ENCODE measurements at places on chromosomes 11 and 22.
A peak's percentile ranks its signal among the peaks of the same experiment; 100 is the strongest.

- no peak for DNase-seq
Observed at GRCh38 chr11:117716521-117717440, 80.2 kb downstream of the DSCAML1 start.

- peak; percentile 11 for DNase-seq
Observed at GRCh38 chr11:95065336-95065735, 1.4 kb upstream of the SRSF8 start.

GRCh38 chr11:121580154-121580553 is 127.4 kb upstream of the SORL1-AS1 start:
- DNase-seq: no peak

DNA sequence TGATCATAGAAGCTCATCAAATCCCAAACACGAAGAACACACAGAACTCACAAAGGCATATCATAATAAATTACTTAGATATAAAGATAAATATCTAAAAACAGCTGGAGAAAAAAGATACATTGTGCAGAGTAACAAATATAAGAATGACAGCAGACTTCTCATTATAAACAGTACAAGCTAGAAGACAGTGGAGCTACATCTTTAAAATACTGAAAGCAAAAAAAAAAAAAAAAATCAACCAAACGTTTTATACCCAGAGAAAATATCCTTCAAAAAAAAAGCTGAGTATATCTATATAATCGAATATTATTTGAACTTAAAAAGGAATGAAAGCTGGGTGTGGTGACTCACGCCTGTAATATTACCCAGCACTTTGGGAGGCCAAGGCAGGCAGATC is 90.0 kb downstream of the SBF2 start:
- DNase-seq: no peak

DNA sequence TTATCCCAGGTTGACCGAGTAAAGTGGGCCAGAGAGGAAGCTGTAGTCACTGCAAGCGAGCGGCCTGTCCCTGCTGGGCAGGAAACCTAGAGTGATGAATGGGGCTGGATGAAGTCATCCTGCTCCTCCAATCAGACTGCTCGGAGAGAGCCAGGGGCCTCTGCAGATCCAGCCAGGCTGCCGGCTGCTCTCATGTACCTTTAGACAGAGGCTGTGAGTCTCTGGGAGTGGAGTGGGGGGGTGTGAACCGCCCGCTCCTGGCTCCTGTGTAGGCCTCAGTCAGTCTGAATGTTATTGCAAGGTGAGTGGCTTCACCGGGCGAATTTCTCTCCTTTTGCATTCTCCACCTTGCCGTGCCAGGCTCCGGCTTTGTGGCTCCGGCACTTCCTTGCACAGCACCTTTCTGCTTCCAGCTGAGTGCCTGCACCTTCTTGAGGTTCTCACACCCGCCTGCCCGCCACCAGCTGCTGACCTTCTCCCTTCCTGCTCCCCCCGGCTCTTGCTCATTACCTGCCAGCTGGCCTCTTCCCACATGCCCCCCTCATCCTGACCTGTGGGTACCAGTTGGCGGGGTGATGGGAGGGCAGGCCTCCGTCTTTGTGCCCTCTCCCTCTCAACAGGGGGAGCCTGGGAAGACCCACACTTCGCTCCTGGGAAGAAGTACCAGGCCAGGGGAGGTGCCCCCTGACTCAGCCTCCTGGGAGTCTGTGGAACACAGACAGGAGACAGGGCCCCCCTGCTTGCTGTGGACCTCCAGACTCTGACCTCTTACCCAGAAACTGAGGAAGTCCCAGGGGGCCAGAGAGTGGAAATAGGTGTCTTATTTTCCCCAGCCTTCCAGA is 79.9 kb downstream of the GRAMD1B start:
- DNase-seq: no peak

- DNase-seq: no peak
Observed at GRCh38 chr11:21588754-21589153, 604.1 kb upstream of the ANO5 start.

GRCh38 chr22:22928666-22929380 is 41.2 kb downstream of the IGLL5 start:
- DNase-seq: no peak

Measured in NCI-H187 (cell line).